ENCODE measurements at places on chromosomes 12 and 14.

- DNase-seq: peak; percentile 24
Measured at GRCh38 chr14:31025367-31026076, at the start of gene AP4S1. Gene AP4S1, plus strand, starts transcription at chr14:31025649. Its CDS starts 40,548 bp downstream, at chr14:31066197.

DNA sequence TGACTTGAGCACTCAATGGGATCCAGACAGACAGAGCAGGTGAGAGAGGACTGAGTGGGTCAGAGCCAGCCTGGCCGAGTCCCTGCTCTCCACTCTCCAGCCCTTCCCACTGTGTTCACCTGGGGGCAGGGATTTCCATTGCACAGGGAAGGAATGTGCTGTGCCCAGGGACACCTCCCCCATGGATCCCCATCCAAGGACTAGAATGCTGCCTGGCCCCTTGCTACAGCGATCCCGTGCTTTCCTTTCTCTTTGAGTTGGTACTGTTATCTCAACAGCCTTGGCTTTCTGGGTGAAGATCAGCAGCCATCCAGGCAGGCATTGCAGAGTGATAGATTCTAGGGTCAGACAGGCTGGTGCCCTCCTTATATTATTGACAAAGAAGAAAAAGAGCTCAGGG is 60.3 kb upstream of the DLK1 start:
- DNase-seq: no peak

- no peak for DNase-seq
Measured at GRCh38 chr12:129028844-129029243, 175.6 kb downstream of the GLT1D1 start.

- no peak for DNase-seq
Measured at GRCh38 chr12:115815924-115816323, 461.6 kb downstream of the MED13L start.

- DNase-seq: no peak
Measured at GRCh38 chr14:84084056-84084630, 1445.8 kb upstream of the FLRT2 start.

- no peak for DNase-seq
Measured at GRCh38 chr12:19474147-19474546, 34.9 kb downstream of the AEBP2 start.

DNA sequence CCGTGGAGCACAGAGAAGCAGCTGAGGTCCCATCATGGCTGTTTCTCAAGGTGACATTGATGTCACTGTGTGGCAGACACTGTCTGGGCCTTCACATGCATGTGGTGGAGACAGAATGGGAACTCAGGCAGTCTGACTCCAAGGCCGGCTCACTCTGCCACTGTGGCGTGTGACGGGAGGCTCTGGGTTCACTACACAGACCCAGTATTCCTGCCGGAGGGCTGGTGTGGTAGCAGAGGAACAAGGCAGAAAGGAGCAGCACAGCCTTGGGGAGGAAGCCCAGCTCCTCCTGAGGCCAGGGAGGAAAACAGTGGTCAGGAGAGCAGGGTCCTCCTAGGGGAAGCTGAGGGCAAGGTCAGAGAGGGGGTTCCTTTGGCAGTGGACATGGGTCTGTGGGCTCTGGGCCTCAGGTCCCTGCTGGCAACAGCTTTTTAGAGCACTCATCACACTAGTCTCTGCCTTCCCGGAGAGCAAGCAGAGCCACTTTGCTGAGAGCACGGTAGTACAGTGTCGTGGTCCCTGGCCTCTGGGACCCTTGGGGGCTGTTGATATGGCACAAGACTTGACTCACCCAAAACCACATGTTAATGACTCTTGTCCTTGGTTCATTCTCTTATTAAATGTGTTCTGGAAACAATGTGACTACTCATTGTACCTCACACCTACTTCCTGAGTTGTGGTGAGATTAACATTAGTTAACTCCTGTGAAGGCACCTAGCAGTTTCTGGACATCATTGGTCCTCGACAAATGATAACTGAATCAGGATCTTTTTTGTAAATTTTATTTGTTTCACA is 21.3 kb downstream of the DCAF4 start:
- DNase-seq: no peak

GRCh38 chr14:23123419-23123818 is 4.4 kb upstream of the CEBPE start:
- DNase-seq: no peak

- DNase-seq: no peak
Measured at GRCh38 chr12:94767956-94768355, 117.6 kb upstream of the TMCC3 start.

GRCh38 chr12:4269279-4269991 is 4.1 kb upstream of the CCND2 start:
- DNase-seq: no peak

- DNase-seq: no peak
Measured at GRCh38 chr12:115297445-115297844, 613.5 kb upstream of the TBX3 start.

DNA sequence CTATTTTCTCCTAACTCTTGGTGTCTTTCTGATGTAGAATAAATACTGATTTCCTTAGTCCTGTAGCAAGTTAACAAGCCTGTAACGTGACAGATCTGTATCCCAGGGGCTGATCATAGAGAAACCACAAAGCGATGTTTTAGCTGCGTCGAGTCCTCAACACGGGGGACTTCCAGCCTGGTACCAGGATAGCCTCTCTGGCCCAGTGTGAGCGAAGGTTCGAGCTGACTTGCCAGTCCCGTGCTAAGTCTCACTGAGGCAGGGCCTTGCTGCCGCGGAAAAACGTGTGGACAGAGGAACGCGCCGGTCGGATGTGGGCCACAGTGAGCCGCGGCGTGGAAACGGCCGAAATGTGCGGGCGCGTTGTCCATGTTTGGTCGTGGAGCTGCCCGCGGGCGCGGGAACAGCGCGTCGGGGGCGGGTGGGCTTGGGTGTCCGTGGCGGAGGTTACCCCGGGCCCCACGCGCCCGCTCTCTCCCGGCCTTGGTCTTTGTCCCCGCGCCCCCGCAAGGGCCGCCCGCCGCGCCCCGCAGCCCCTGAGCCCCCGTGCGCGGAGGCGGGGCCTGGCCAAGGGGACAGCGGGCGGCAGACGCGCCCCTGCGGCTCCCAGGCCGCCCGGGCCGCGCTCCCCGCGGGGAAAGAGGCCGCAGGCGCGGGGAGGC is 531 bp upstream of the EML1 start:
- no peak for DNase-seq

- DNase-seq: no peak
Measured at GRCh38 chr12:14129611-14130195, 148.3 kb upstream of the GRIN2B start.

DNA sequence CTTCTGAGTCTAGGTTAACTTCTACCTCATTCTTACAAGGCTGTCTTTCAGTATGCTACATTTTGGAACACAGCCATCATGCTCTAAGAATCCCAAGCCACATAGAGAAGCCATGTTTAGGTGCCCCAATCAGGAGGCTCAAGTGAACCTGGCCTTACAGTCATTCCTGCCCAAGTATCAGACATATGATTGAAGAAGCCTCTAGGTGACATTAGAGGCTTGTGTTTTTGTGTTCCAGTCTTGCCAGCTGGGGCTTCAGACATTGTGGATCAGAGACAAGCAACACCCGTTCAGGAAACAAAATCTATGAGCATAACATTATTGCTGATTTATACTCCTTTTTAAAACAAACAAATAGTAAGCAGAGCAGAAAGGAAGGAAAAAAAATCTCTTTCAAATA is 8.1 kb upstream of the SLC16A7 start:
- DNase-seq: no peak

- DNase-seq: no peak
Measured at GRCh38 chr14:89455412-89455811, 38.4 kb upstream of the FOXN3 start.

GRCh38 chr14:55733599-55733998 is 153.6 kb downstream of the KTN1 start:
- no peak for DNase-seq

GRCh38 chr14:65001723-65002122 is 15.0 kb downstream of the FNTB start:
- no peak for DNase-seq

DNA sequence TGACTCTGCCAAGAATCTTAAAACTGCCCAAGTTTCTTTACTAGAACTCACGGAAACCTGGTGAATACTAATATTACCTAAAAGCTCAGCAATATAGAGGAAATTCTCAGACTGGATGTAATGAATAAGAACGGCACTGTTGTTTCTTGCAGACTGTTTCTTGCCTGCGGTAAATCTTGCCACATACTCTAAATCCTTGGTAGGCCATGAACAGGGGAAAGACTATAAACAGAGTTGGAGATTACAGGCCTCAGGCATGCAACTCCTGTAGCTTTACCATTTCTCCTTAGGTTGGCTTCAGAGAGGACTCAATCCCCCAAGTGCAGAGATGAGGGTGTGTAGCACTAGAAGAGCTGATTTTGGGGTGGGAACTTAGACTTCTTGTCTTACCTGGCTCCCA is 1.1 kb downstream of the ALDH6A1 start:
- no peak for DNase-seq

GRCh38 chr14:37591941-37592481 is 3.0 kb downstream of the FOXA1 start:
- DNase-seq: no peak

GRCh38 chr12:126117502-126117901 is 1052.3 kb downstream of the AACS start:
- no peak for DNase-seq

DNA sequence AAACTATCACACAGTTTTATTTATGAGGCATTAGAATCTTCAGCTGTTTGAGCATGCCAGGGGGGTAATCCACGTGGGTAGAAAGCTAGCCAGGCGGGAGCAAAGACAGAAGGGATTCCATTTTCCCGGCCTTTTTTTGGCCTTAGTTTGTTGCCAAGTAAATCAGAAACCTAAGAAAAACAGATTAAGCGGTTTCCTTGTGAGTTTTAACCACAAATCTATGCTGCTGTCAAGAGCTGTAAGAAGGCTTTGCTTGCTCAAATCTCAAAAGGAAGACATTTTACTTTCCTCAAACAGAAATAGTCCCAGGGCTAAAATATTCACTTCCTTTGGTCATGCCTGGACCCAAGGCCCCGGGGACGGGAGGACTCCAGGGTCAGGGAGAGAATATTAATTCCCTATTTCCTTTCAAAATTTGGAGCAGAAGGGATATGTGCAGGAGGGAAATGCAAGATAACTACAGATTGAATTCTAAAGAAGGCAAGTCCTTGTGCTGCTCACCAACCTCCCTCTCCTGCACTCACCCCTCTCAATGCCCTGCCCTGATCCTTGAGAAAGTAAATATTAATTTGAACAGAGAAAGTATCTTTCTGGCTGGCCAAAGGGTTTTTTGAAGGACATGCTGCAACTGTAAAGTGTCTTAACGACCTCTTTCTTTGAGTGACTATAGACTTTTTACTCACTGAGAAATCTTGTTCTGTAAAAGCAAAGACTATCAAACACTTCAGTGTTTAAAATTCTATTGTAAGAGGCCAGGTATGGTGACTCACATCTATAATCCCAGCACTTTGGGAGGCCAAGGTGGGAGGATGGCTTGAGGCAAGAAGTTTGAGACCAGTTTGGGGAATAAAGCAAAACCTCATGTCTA is 75.7 kb downstream of the HSD17B6 start:
- no peak for DNase-seq

DNA sequence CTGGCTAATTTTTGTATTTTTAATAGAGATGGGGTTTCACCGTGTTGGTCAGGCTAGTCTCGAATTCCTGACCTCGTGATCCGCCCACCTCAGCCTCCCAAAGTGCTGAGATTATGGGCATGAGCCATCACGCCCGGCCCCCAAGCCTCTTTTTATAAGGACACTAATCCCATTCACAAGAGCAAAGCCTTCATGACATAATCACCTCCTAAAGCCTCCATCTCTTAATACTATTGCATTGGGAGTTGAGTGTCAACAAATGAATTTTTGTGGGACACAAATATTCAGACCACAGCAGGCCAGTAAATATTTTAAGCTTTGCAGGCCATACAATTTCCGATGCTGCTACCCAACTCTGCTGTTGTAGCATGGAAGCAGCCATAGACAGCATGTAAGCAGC is 10.9 kb downstream of the RNF212B start:
- DNase-seq: no peak

DNA sequence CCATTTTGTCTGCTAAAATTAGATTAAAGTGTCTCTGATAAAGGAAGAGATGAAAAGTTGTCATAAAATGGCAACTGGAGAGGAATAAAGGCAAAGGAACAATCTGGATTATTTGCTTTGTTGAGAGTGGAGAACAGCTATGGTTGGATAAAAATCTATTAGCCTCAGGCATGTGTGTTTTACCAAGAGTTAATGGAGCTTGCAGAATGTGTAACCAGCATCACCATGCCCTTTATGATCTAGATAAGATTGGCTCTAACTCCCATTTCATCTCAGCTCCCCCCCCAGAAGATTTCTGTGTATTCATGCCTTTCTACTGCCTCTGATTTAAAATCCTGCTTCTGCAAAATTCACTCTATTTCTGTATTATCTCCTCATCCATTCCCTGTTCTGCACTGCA is 93.8 kb downstream of the GALC start:
- no peak for DNase-seq

DNA sequence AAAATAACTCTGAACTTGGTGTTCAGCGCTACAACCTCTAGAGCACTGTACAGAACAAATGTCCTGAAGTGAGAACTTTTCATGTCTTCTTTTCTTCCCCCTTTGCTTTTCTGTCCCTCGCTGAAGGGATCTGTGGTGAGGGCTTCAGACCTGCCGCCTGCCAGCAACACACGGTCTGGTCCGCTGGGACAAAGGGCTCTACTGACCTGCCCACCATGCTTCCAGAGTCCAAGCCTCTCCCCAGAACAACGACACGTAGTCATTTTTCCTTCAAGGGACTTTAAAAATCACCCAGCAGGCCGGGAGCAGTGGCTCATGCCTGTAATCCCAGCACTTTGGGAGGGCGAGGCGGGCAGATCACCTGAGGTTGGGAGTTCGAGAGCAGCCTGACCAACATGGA is 140.4 kb downstream of the EFCAB11 start:
- DNase-seq: no peak

DNA sequence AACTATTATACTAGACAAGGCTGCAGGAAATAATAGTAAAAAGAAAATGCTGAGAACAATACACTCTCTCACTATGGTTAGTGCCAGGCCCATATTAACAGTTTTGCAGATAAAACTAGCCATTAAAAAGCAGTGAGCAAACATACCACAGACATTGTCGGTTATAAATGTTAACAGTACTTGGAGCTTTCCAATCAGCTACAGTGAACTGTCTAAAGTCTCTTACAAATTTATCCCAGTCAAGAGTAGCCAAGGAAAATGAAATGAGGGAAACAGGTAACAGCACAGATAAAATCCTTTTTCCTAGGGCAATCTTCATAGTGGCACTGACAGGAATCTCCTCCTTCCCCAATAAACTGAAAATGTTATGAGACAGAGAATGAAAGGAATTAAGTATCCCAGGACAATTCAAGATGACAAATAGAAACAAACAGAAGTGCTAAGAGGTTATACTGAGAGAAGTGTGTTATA is 30.8 kb downstream of the PAWR start:
- DNase-seq: no peak

GRCh38 chr14:22900081-22900799 is 17.2 kb downstream of the REM2 start:
- peak; percentile 72 for DNase-seq

DNA sequence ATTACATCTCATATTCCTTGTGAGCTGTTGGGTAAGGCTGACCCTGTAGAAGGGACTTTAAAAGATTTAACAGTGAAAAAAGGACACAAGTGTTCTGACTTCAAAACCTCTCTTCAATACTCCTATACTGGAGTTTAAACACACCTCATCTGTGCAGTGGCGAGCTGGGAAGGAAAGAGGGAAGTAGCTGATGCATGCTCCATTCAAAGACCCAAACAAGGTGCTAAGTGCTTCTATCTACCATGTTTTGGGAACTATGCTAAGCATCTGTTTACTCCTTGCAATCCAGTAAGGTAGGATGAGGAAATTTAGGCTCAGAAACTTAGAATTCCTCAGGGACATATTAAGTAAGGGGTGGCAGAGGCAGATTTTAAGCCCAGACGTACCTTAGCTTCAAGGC is 16.4 kb upstream of the DNM1L start:
- DNase-seq: no peak

GRCh38 chr14:77092676-77093075 is 5.4 kb upstream of the CIPC start:
- no peak for DNase-seq
